ENCODE measurements at places on chromosomes 12 and 14.
A peak's percentile ranks its signal among the peaks of the same experiment; 100 is the strongest.

DNA sequence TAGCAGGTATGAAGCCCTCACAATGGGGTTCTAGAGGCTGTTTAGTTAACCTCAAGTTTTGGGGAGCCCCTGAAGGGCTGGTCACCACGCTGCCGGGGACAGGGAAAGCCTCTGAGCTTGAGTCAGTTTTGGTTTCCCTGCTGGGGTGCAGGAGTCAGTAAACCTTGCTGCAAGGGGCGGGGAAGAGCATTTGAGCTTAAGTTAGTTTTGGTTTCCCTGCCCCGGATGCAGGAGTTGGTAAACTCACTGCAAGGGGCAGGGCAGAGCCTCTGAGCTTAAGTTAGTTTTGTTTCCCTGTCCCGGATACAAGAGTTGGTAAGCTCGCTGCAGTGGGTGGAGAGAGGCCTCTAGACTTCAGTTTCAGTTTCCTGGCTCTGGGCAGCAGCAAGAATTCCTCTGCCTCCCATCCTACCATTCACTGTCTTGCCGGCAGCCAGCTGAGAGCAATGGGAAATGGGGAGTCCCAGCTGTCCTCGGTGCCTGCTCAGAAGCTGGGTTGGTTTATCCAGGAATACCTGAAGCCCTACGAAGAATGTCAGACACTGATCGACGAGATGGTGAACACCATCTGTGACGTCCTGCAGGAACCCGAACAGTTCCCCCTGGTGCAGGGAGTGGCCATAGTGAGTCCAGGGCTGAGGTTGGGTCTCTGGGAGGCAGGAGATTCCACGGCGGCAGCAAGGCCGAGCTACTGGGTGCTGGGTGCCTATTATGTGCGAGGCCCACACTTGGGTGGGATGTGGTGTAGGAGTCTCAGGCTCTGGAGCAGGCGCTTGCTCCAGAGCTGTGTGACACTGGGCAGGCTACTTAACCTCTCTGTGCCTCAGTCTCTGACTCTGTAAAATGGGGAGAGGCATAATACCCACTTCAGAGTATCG is at the start of gene OAS2:
OAS2 (plus strand) TSS at position 357 of the 878 bp plus-strand sequence; CDS start at position 447, 90 bp downstream.
- DNase-seq = no peak

GRCh38 chr14:77761205-77761931 is 412 bp upstream of the SNW1 start:
- DNase-seq = peak; percentile 85

GRCh38 chr12:32788405-32788804 is 32.7 kb upstream of the YARS2 start:
- no peak for DNase-seq

DNA sequence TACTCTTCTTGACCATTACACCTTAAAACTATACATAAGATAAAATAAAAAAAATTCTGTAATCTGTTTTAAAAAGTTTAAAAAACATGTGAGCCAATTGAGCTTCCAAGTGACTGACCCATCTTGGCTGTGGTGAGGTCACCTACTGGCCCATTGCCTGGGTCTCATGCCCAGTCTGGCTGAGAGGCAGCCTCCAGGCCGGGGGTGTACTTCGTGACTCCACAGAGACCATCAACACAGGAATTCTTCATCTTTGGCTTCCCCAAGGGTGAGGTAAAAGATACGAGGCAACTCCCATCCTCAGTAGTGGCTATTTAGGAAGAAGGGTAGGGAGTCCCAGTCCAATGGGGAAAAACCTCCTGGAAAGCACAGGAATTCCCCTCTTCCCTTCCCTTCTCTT is 113.2 kb downstream of the APAF1 start:
- DNase-seq = no peak

- no peak for DNase-seq
Observed at GRCh38 chr14:87767567-87767901, 225.4 kb downstream of the GALC start.

- DNase-seq = no peak
Observed at GRCh38 chr14:100901391-100902183, 1.9 kb downstream of the RTL1 start.

GRCh38 chr12:129687731-129688130 is 216.1 kb downstream of the TMEM132D start:
- no peak for DNase-seq

DNA sequence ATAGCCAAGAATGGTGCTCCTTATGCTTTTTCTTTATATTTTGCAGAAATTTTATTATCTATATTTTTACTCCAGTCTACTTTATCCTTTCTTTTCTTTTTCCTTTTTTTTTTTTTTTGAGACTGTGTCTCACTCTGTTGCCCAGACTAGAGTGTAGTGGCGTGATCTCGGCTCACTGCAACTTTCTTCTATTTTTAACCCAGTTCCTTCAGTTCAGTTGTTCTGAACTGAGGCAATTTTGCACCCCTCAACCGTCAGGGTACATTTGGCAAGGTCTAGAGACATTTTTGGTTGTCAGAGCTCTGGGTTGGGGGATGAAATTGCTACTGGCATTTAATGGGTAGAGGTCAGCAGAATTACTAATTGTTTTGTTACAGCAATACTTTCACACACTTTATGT is 75.7 kb downstream of the DIP2B start:
- DNase-seq = no peak

DNA sequence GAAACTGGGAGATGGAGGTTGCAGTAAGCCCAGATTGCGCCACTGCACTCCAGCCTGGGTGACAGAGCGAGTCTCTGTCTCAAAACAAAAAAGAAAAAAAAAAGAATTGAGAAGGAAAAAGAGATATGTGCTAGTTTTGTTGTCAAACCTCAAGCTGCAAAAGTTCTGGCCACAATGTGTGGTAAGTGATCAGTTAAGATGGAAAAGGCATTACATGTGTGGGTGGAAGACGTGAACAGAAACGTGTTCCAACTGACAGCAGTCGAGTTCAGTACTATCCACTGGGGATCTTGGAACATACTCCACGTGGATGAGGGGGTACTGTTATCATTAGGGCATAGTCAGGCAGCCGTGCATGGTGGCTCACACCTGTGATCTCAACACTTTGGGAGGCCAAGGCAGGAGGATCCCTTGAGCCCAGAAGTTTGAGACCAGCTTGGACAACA is 17.3 kb downstream of the GPR68 start:
- DNase-seq = no peak

DNA sequence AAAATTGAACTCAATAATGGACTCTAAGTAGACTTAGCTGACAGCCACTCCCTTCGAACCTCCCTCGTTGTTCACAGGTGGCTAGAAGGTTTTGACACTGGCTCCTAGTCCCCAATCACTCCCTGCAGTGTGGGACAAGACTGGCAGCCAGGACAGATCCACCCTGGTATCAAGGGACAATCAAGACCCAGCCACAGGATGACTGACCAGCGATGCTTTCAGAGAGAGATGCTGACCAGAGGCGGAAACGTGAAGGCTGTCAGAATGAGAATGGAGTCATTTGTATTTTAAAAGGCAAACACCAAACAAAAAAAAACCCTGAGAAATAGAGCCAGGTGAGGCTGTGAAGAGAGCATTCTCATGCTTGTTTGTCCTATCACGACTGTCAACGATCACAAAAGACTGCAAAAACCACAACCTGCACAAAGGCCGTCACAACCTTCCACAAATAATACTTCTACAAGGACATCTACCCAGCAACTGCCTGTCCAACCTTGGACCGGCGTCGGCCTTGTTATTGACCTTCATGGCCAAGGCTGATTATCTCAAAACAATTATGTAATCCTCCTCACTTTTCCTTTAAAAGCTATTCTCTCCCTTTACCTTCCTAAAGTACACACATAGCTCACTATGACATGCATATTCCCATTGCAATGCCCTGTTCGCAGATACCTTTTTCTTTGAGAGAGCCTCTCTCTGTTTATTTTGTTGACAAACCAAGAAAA is 13.2 kb downstream of the EIF5 start:
- DNase-seq = no peak

- DNase-seq = no peak
Observed at GRCh38 chr14:58198086-58198485, 1.9 kb upstream of the ACTR10 start.

- DNase-seq = no peak
Observed at GRCh38 chr12:49889361-49890095, 14.2 kb downstream of the FAIM2 start.

DNA sequence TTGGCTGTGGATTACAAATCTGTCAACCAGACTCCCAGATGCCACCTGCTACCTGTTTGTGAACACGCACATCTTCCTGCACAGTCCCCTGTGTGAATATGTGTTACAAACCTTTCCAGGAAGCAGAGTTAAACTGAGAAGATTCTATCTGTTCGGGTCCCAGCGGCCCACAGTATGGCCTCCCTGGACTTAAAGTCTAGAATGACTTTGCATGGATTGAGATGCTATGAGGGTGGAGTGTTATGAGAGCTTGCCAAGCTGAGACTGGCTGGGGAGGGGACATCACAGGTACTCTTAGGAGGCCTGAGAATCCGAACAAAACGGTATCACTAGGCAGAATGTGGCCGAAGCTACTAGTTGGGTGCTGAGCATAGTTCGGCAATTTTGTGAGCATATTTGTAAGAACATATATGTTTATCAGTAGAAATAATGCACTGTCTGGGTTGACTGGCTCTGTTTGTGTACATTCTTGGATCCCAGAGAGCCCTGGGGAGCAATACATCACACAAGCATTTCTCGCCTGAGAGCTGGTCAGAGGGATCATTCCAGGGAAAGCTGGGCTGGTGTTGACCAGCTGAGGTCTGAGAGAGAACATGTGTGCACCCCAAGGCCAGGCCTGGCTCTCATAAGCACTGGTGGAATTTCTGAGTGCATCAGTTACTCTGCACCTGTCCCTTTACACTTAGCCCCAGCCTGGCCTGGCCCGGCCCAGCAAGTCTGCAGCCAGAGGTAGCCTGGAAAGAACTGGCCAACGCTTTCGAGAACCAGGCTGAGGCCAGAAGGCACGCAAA is 29.8 kb upstream of the LTBP2 start:
- DNase-seq = no peak

GRCh38 chr12:85424581-85425348 is 144.7 kb downstream of the ALX1 start:
- DNase-seq = no peak

DNA sequence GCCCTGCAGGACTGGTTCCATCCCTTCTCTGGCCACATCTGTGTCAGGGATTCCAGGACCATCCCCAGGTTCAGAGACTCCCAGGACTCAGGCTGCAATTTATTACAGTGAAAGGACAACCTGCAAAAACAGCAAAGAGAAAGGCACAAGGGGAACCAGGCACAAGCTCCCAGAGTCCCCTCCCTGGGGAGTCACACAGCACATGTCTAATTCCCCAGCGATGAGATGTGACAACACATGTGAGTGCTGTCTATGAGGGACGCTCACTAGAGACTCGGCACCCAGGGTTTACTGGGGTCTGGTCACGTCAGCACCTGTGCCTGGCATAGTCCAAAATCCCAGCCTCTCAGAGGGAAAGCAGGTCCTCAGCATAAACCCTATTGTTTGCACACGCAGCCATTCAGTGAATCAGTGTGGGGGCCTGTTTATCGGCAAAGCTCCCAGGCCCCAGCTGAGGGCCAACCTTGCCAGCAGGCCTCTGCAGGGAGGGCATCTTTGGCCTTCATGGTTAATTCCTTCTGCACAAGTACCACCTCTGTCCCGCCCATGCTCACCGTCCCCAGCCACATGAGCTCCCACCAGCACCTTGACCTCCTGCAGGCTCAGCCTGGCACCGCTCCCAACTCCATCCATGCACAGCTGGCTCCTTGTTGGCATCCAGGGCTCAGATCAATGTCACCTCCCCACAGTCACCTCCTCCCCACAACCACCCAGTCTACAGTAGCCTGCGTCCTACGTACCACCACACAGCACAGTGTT is 198.9 kb upstream of the SFSWAP start:
- DNase-seq = no peak

GRCh38 chr12:119393677-119394076 is 59.1 kb downstream of the CCDC60 start:
- no peak for DNase-seq

DNA sequence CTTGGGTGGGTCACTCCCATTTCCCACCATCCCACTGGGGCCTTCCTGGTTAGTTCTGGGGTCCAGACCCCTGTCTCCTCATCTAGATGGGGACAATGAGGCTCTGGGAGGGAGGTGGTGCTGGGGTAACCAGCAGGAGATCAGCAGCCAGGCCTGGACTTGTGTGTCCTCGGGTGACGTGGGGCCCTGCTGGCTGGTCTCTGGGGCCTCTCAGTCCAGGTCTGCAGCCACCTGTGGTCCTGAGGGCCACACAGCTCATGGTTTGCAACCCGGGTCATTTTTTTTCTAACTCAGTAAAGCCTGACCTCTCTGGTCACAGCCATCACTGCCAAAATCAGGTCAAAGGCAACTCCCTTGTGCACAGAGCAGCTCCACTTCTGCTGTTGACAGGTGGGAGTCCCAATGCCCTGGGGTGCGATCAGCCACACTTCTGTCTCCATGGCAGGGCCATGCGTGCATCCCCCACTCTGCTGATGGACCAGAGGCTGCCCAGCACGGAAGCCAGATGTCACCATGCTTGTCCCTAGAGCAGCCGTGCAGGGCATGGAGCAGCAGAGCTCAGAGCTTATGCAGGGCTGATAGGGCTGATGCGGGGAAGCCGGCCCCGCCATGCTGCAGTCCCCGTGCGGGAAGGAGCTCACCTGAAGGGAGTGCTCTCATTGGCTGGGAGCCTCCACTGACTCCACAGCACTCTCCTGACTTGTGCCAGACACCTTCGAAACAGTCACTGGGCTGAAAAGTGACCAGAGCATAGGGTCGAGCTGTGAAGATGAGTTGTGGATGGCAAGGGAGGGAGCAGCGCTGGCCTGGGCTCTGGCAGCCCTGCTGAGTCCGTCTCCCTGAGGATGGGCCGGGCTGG is 250.9 kb downstream of the ADGRD1 start:
- DNase-seq = no peak

GRCh38 chr12:62977418-62977817 is 42.5 kb upstream of the PPM1H start:
- DNase-seq = no peak

GRCh38 chr14:93715279-93715927 is 72.9 kb downstream of the PRIMA1 start:
- DNase-seq = peak; percentile 12

DNA sequence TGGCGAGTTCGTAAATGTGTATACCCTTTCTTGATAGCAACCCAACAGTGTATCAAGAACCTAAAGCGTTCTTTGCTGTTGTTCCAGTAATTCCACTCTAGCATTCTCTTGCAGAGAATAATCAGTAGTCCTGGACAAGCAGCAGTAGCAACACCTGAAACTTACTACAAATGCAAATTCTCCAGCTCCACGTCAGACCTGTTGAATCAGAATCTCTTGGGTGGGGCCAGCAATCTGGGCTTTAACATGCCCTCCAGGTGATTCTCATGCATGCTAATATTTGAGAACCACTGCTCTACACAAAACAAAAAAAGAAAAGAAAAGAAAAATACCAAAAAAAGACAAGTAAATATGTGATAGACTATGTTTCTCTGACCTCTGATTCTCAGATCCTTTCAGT is 10.1 kb downstream of the PTGDR start:
- DNase-seq = no peak

Measured in liver (tissue), 10 donors.